ENCODE measurements at places on chromosomes 3 and 15.

GRCh38 chr15:35992791-35993190 is 446.8 kb upstream of the DPH6 start:
- H3K27me3 ChIP-seq: no peaks in the 10 kb centered on the region
- H3K27ac ChIP-seq: no peak overlapping the region
- H3K36me3 ChIP-seq: no peaks in the 10 kb centered on the region
- no peak overlapping the region for H3K4me3 ChIP-seq
- H3K4me1 ChIP-seq: no peaks in the 10 kb centered on the region

GRCh38 chr3:57696801-57697321 is 4.0 kb upstream of the DENND6A start:
- H3K4me3 ChIP-seq: no peak overlapping the region
- no peaks in the 10 kb centered on the region for H3K27me3 ChIP-seq
- H3K4me1 ChIP-seq: peaks cover 13% of the 10 kb centered on the region
- DNase-seq: no peak
- H3K36me3 ChIP-seq: no peaks in the 10 kb centered on the region
- peak overlapping the region; percentile 23 for H3K27ac ChIP-seq

DNA sequence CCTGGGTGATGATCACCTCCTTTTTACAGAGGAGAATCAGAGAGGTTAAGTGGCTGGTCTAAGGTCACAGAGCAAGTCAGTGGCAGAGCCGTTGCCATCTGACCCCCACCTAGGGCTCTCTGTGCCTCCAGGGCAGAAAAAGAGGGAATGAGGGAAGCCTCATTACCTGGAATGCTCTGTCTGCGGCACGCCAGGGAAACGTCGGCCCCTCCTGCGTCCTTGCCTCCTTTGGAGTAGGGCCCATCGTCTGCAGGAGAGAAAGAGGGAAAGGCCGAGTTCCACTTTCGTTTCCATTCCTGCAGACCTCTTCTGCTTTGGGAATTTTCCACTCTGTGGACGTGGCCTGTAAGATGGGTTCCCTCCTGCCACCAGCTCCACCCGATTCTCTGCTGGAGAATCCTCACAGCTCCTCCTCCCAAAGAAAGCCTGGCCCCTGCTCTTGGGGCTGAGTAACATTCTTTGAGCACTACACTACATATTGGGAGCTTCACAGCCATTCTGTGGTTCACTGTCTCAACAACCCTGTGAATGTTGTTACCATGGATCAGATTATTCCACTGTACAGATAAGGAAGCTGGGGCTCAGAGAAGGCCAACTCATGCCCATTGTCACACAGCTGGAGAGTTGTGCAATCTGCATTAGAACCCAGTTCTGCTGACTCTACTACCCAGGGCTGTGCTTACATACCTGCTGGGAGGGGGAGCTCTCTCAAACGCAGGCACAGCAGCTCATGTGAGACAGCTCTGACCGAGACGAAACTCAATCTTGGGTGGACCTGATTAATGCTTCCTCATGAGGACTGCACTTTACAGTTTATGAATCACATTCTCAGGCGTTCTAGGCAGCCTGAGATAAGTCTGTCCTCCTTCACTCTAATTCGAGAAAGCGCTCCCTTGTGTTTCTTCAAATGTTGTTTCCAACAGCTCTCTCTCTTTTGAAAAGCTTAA is 14.2 kb downstream of the GRIP2 start:
- H3K4me3 ChIP-seq: peak overlapping the region; percentile 10
- H3K36me3 ChIP-seq: no peaks in the 10 kb centered on the region
- peak; percentile 43 for DNase-seq
- peak overlapping the region; percentile 6 for H3K27ac ChIP-seq

DNA sequence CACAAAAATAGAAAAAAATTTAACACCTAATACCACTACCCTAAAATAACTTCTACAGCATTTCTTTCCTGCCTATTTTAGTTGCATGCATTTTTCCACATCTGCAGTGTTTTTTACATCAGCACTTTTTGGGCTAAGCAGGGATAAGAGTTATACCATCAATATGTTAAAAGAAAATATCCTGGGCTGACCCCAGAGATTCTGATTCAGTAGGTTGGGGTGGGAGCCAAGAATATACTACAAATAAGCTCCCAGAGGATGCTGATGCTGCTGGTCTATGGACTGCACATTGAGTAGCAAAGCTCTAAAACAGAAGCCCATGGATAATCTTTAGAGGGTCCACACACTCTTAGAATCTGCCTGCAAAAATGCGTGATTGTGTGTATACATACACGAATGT is 14.8 kb downstream of the FYCO1 start:
- no peaks in the 10 kb centered on the region for H3K27me3 ChIP-seq
- H3K4me3 ChIP-seq: no peak overlapping the region
- peaks cover 76% of the 10 kb centered on the region for H3K36me3 ChIP-seq
- no peak for DNase-seq
- peaks cover 20% of the 10 kb centered on the region for H3K4me1 ChIP-seq

DNA sequence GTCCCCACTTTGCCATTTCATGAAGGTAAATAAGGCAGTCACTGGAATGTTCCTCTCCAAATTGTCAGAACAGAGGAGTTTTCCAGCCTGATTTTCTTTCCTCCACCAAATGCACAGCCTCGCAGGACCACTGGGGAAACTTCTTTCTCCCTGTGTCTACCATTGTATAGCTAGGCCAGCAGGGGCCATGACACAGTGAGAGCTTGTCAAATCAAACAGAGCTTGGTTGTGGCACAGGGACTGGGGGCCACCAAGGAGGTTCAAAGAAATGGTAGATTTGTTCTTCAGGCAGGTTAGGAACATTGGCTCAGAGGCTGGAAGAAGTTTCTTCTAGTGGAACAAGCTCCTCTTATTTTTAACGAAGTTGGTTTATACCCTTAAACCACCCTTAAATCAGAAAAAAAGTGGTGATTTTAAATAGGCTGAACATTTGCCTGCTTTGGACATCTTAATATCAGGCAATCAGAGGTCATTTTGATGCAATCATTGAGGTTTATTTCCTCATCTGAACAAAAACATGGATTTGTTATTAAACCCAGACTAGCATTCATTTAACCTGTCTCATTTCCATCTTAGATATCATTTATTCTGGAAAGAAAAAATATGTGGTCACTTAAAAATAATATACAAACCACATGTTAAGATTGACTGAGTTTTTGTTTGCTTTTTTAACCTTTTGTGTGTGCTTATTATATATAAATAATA is 105.6 kb downstream of the GTPBP8 start:
- H3K4me3 ChIP-seq: no peak overlapping the region
- DNase-seq: no peak
- no peak overlapping the region for H3K27ac ChIP-seq
- no peaks in the 10 kb centered on the region for H3K36me3 ChIP-seq

- H3K4me1 ChIP-seq: peaks cover 36% of the 10 kb centered on the region
- no peaks in the 10 kb centered on the region for H3K27me3 ChIP-seq
- no peak overlapping the region for H3K4me3 ChIP-seq
- no peak overlapping the region for H3K27ac ChIP-seq
- H3K36me3 ChIP-seq: peaks cover 25% of the 10 kb centered on the region
- DNase-seq: no peak
Observed at GRCh38 chr3:10251006-10251405, 2.7 kb downstream of the TATDN2 start.

- H3K4me3 ChIP-seq: peak overlapping the region; percentile 99
- peaks cover 43% of the 10 kb centered on the region for H3K36me3 ChIP-seq
Observed at GRCh38 chr3:128054367-128054766, 2.1 kb downstream of the SEC61A1 start.

GRCh38 chr3:56125358-56126005 is 342.8 kb downstream of the ERC2 start:
- H3K27me3 ChIP-seq: no peaks in the 10 kb centered on the region
- no peaks in the 10 kb centered on the region for H3K4me1 ChIP-seq
- H3K27ac ChIP-seq: no peak overlapping the region
- DNase-seq: no peak
- H3K36me3 ChIP-seq: no peaks in the 10 kb centered on the region

- peaks cover 50% of the 10 kb centered on the region for H3K36me3 ChIP-seq
- no peaks in the 10 kb centered on the region for H3K4me1 ChIP-seq
- H3K27ac ChIP-seq: no peak overlapping the region
- no peak overlapping the region for H3K4me3 ChIP-seq
Observed at GRCh38 chr3:134535186-134535970, 49.5 kb downstream of the CEP63 start.

GRCh38 chr3:194101592-194102432 is 34.1 kb upstream of the HES1 start:
- H3K27me3 ChIP-seq: no peaks in the 10 kb centered on the region
- H3K36me3 ChIP-seq: no peaks in the 10 kb centered on the region
- peaks cover 24% of the 10 kb centered on the region for H3K4me1 ChIP-seq

DNA sequence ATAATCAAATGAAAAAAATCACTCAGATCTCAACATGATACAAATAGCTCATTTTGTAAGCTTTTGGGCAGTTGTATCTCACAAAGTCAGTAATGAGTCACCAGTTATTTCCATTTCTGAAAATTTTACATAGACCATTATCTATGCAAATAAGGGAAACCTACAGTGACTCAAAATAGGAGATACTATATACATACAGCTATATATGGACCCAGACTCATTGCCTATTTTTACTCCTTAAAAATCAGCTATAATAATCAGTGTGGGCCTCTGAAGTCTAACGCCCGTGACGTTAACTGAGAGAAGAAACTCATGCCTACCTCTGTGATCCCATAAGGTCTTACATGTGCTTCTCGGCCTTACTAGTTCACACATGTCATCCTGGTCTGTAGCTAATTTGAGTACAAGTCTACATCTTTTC is 31.6 kb downstream of the LRIG1 start:
- no peaks in the 10 kb centered on the region for H3K36me3 ChIP-seq
- peaks cover 37% of the 10 kb centered on the region for H3K4me1 ChIP-seq
- no peak overlapping the region for H3K4me3 ChIP-seq
- H3K27me3 ChIP-seq: no peaks in the 10 kb centered on the region

GRCh38 chr3:72192572-72192971 is 407.6 kb upstream of the PROK2 start:
- no peak overlapping the region for H3K27ac ChIP-seq
- H3K27me3 ChIP-seq: no peaks in the 10 kb centered on the region
- no peaks in the 10 kb centered on the region for H3K4me1 ChIP-seq

GRCh38 chr3:188338086-188338485 is 184.1 kb downstream of the LPP start:
- H3K27me3 ChIP-seq: no peaks in the 10 kb centered on the region
- no peak for DNase-seq
- peaks cover 3% of the 10 kb centered on the region for H3K4me1 ChIP-seq

DNA sequence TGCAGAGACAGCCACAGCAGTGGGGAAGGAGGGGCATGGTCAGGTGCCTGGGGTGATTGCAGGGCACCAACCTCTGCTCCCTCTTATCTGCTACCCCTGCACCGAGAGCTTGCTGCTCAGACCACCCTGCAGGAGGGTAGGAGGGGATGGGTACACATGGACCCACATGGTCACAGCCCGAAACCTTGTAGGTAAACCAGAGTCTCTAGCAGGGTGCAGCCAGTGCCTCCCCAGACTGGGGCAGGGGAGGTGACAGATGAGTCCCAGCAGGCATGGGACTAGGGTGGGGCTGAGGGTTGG is 49.2 kb downstream of the FAH start:
- no peak overlapping the region for H3K4me3 ChIP-seq
- DNase-seq: no peak
- H3K36me3 ChIP-seq: no peaks in the 10 kb centered on the region

DNA sequence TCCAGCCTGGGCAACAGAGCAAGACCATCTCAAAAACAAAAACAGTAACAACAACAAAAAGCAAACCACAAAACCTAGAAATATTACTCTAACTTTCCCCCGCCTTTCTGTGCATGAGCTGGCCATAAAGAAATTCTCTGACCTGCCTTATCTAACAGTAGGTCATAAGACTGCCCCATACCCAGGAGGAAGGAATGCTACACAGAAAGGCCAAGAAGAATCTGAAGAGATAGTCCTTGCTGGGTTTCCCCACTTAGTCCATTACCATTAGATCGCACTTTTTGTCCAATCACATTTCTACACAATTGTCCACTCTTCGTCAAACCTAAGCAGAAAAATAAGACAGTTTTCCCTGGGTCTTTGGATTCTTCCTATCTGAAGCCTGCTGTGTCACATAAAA is 23.5 kb downstream of the CIAO2A start:
- H3K4me1 ChIP-seq: peaks cover 34% of the 10 kb centered on the region
- no peak overlapping the region for H3K4me3 ChIP-seq
- no peak for DNase-seq
- peaks cover 21% of the 10 kb centered on the region for H3K36me3 ChIP-seq
- H3K27ac ChIP-seq: peak overlapping the region; percentile 71

DNA sequence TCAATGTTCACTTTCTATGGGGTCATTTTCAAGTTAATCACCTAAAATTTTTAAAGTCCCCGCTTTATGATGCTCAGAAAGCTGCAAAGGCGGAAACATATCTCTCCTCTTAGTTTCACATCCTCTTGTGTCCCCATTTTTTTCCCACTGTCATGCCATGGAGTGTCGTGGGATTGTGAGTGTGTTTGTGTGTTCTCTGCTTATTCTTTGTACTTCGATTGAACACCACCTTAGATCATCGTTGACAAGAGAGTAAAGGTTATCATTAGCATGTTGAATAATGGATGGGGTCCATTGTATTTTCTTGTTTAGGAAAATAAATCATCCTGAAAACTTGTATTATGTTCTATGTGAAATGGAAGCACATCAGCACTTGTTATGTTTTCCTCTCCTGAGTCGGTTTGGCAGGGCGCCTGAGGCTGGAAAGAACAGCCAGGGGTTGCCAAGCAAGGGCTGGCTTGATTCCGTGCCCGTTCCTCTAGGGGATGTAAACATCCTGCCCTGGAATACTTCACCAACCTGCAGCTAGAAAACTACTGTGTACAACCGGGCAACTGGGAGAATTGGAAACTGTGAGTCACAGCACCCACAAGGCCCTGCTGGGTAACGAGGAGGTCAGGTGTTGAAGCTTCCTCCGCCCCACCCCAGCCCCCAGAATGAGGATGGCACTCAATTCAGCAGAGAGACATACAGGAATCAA is 67.2 kb downstream of the EIF4E3 start:
- H3K36me3 ChIP-seq: no peaks in the 10 kb centered on the region
- no peaks in the 10 kb centered on the region for H3K27me3 ChIP-seq
- H3K4me1 ChIP-seq: peaks cover 12% of the 10 kb centered on the region
- peak; percentile 89 for DNase-seq
- peak overlapping the region; percentile 56 for H3K27ac ChIP-seq

DNA sequence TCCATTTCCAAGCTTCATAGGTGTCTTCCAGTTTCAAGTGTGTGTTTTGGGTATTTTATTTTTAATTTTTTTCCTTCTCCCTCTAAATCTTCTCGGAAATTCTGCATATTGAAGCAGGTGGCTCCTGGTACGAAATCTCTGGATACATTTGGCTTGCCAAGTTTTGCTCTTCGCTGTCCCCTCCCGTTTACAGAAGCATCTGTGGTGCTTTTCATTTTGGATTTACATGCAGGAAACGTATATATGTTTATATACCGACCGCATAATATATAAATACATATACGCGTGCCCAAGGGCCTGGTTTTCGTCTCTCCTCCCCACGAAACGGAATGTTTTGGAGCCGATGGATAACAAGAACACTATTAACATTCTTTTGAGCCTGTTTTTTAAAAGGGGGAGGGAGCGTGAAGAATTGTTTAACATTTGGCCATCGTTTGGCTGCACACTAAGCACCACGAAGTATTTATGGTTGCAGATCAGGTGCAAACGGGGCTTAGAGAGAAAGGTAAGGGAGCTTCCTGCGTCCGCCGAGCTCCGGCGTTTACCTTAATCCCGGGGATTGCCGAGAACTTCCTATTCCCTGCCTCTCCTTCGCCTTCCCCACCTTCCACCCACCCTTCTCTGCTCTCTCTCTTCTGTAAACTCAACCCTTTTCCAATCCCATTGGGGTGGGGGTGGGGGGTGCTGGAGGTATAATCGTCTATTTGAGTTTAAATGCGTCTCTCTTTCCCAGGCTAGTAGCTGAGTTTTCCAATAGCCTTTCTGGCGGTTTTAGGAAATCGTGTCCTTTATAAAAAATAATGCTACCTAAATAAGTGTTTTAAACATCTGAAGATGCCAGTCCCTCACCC is 1.1 kb upstream of the NLGN1 start:
- no peak for DNase-seq
- H3K4me3 ChIP-seq: peak overlapping the region; percentile 83
- peaks cover 9% of the 10 kb centered on the region for H3K27me3 ChIP-seq
- peak overlapping the region; percentile 80 for H3K27ac ChIP-seq
- peaks cover 34% of the 10 kb centered on the region for H3K4me1 ChIP-seq

Measured in suprapubic skin (tissue), 4 donors.